MV-4-11 (cell line): ENCODE measurements at places on chromosomes 4 and X.

- no peak for DNase-seq
These were observed 260.2 kb upstream of the PPARGC1A start for GRCh38 chr4:24150034-24150433.

GRCh38 chr4:8419222-8420041, 21.1 kb downstream of the ACOX3 start:
- DNase-seq: peak; percentile 50

- no peak for DNase-seq
These were observed 4.6 kb downstream of the ALAS2 start for GRCh38 chrX:55026143-55026542.

DNA sequence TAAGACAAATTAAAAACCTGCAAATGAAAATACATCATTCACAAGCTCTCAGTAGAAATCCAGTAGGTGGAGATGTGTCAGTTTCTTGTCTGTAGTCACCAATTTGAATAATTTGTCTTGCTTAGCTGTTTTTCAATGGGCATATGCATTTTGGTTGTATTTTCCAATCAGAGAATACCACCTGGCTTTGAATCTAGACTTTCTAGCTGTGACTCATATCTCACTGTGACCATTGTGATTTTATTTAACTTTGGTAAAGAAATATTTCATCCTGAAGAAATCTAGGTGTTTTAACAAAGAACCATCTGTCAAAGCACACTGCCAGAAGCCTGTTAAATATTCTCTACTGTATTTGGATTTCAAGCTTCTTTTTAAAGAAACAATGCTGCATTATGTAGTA, 1650.6 kb upstream of the IGFBP7 start:
- no peak for DNase-seq

DNA sequence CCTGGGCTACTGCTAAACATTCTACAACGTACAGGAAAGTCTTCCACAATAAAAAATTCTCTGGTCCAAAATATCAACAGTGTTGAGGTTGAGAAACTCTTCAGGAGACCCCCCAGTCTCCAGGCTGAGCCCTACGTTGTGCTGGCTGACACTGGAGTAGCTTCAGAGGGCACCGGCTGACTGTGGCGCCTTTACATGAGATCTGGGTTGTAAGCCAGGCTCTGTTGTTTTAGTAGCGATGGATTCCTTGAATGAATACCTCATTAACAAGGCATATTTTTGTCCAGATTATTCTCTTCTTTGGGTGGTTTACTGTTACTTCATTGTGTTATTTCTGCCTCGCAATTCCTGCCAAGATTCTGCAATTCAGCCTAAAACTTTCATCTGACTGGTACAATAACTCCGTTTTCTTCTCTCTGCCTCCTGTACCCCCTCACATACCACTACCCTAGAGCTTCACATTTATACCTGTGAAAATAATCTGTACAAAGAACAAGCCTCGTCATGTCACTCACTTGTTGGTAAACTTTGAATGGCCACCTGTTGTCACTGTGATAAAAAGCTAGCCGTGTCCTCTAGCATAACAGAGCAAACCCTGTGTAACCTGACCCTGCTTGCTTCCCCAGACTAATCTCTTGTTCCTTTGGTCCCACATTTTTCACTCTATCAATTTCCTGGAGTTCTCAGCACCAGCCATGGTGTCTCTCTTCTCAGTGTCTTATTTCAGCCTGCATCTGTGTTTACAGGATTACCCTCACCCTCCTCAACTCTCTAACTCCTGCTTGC, 1476.1 kb upstream of the TENM3 start:
- no peak for DNase-seq

GRCh38 chrX:110722135-110722534, 73.5 kb downstream of the CHRDL1 start:
- no peak for DNase-seq

DNA sequence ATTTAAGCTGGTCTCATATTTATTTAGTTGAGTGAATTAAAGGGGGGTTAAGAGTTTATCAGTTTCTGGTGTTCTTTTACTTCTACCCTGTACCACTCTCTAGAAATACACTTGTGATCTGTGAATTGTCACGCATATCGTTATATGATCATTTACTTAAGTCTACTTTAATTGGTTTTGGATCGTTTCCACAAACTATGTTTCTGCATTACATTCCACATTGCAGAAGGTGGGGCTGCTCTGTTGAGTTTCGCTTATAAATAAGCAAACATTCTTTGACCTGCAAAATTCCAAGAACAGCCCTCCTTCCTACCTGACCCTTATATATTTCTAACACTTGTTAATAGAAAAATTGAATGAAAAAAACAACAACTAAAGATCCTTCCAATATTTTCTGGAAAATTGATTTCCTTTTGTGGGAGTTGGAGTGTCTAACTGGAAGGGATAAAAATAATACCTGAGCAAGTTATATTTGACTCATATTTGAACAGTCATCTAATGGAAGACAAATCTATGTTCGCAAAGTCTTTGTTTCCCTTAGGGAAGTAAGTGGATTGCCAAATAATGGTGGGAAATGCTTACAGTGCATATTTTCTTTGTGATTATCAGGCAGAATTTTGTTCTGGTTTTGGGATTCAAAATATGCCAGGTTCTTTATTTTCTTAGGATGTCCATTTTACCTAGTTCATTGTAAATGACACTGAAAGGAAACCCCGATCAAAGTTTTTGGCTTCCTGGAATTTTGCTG, 152.7 kb downstream of the RELL1 start:
- DNase-seq: no peak

DNA sequence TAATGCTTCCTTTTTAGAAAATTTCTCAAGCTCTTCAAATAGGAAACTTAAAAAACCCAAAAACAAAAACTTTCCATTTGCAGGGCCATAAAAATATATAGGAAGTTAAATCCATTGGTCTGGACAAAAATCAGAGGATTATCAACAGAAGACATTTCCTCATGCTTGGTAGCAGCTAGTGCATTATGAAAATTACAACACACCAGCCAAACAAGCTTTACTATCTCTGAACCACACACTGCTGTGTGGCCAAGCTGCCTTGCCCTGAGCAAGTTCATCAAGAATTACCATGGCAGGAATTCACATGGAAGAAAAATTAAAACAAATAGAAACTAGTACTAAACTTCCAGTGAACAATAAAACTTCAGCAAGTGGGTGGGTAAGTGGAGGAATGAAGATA, 3.6 kb downstream of the USP46 start:
- DNase-seq: peak; percentile 71

DNA sequence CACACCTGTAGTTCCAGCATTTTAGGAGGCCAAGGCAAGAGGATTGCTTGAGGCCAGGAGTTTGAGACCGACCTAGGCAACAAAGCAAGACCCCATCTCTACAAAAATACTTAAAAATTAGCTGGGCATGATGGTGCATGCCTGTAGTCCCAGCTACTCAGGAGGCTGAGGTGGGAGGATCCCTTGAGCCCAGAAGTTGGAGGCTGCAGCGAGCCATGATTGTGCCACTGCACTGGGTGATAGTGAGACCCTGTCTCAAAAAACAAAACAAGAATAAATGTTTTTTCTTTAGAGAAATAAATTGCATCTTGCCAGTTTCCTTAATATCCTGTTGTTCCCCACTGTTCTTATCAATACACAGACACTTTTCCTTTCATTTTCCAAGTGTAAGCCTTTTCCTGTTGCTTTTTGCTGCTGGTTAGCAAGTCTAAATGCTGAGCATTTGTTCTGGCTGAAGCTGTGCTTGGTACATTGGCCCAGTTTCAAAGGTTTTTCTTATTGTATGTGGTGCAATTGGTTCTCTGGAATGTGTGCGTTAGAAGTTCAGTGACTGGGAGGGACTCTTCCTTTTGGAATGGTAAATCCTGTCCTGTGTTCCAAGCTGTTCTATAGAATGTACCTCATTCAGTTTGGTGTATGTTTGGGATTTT, 98.2 kb downstream of the AFF1 start:
- no peak for DNase-seq

DNA sequence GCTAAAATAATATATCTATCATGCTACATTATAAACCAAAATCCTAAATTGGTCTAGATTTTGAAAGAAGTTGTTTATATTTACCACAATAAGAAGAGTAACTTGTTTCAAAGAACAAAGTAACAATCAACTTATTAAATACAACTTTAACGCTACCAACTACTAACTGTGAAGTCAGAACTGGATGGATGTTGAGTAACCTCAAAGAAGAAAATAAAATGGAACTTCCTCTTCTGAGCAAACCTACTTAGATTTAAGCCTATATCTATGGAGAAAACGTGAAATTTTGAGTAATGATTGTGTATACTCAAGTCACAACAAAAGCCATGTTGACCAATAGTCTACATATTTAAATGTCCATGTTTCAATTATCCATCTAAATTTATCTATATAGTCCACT, 25.7 kb downstream of the SH3RF1 start:
- peak; percentile 68 for DNase-seq

DNA sequence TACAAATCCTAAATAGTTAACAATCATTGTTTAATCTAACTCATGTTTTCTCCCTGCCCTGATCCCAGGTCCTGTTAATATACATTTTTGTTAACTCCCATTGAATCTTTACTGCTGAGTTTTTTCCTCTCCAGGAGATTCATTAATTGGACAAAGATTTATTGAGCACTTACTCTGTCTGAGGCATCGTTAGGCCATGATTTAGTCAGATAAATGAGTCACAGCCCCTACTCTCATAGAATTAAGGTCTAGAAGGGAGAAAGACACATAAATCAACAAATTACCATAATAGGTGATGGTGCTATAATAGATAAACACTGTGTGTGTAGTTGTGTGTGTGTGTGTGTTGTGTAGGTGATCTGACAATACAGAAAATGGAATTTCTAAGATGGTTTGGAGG, 112.5 kb downstream of the MAPK10 start:
- DNase-seq: no peak

- DNase-seq: no peak
These were observed 890 bp downstream of the BOD1L1 start for GRCh38 chr4:13626492-13627177.

GRCh38 chrX:39452401-39452800, 645.4 kb downstream of the BCOR start:
- peak; percentile 53 for DNase-seq

DNA sequence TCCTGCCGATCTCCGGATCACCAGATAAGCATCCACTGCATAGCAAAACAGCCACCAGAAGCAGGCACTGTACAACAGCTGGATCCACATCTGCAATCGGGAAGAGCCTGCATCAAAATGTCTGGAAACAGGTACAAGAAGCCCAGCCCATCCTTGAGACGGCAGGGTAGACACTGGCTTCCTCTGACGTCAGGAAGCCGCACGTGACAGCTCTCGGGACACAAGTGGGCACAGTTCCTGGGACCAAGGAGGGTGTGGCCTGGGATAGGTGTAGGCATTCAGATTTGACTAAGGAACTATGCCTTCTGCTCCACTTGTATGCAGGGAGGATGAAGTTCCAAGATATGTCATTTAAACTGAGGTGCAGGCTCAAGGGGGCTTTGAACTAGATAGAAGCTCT, 6.3 kb downstream of the GPR143 start:
- no peak for DNase-seq

GRCh38 chrX:14694611-14695010, 165.3 kb downstream of the GLRA2 start:
- no peak for DNase-seq

- no peak for DNase-seq
These were observed 290.5 kb upstream of the EPHA5 start for GRCh38 chr4:65960751-65961150.

DNA sequence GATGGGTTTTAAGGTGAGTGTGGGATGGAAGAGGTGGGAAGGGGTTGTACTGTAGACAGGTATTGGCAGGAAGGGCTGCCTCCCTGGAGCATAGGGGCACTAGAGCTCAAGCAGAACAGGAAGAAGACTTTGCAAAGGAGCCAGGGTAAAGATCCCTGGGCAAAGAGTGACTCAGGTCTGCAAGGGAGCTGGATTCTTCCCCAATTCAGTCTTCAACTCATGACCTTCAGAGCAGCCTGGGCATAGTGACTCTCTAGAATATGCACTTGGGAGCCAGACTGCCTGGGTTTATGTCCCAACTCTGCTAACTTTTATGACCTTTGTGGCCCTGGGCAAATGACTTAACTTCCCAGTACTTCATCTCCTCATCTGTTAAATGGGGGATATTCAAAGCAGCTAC, 4.0 kb downstream of the LONRF3 start:
- DNase-seq: peak; percentile 4

GRCh38 chr4:150562751-150563150, 19.2 kb upstream of the MAB21L2 start:
- no peak for DNase-seq

DNA sequence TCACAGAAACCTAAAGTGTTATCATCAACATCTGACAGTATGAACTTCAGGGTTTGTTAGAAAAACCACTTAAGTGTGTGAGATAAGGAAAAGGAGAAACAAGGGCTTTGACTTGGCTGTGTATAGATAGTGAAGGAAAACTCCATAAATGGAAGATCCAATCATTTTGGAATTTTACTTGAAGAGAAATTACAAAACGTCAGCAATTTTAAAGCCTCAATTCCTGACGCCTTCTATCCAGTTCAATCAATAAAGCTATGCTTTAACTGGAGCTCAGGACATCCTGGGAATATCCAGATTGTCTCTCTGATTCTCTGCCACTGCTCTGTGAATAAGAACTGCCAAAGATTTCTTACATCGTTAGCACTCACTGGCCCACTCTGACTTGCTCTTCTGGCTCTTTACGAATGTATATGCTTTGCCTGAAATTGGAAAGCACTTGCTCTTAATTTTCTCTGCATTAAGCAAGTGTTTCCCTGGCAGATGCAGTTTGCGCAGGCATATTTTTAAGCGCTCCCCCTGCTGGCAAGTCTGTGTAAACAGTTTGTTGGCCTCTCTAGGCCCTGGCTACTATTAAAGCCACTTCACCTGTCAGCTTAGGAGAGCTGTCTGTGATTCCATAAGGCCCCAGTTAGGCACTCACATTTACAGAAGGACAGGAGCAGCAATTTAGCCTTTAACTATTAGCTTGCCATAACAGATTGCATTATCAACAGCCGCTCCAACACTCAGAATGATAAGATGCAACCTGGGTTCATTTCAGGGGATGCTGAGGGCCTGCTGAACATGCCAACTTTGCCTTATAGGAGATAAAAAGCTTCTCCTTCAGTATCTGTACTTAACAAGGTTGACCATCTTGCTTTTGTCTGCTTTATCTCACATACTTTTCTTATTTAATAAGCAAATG, 251.4 kb upstream of the DDX53 start:
- peak; percentile 15 for DNase-seq

- no peak for DNase-seq
These were observed 1.6 kb upstream of the JCHAIN start for GRCh38 chr4:70667740-70668535.

DNA sequence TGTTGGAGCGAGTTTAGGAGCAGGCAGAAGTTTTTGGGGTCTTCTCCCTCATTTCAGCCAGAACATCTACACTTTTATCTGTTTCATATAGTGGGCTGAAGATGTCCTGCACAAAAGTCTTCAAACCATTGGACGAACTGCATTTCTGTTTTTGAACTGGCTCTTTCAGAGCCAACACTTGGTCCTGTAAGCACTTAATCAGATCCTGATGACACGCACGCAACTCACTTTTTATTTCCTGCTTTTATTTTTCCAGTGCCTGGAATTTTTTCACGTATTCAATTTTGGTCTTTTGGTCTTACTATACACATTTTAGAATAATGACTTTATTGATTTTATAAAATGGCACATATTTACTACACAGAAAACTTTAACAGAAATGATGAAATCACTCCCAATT, 40.2 kb upstream of the NKX3-2 start:
- DNase-seq: no peak
